ENCODE measurements at places on chromosomes 3 and 15.

GRCh38 chr15:101566748-101567488, 77.4 kb upstream of the PCSK6 start:
- no peak for DNase-seq

- DNase-seq, result no peak
Measured at GRCh38 chr3:13578251-13578650, 29.3 kb downstream of the FBLN2 start.

DNA sequence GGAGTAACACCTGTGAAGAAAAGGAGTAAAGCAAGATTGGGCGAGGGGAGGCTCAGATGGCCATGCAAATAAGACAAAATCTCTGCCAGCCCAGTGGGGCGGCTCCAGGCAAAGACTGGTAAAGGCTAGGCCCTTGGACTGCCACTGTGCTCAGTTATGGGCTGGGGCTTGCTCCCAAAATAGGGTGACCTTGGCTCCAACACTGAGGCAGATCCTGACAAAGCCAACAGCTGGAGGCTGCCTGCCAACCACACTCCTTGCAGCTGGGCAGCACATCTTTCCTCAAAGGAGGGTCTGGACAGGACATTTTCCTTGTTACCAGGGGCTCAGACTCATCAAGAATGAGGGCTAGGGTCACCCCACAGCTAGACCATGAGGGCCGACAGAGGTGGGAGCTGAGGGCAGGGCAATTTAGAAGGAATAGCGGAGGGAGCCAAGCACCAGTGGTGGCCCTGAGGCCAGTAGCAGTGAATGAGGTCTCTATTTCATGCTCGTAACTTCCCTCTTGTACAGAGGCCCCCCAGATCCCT, 86.1 kb downstream of the CHRD start:
- DNase-seq, result no peak

DNA sequence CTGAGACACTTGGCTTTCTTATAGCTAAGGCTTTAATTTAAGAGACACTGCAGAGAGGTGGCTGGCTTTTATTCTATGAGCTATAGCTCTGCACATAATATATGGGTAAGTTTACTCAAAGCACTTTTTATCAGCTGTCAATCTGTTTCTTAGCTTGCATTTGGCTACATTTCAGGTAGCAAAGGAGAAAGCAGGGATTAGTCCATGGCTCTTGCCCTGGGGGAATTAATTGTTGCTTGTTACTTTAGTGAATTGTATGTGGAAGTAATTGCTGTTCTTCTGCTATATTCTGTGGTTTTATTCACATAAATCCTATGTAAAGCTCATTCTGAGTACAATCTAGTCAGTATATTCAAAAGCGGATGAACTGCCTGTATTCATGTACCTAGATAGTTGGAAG, 14.4 kb upstream of the CCDC39 start:
- DNase-seq, result no peak

- DNase-seq, result no peak
Measured at GRCh38 chr3:89522155-89522554, 414.7 kb downstream of the EPHA3 start.

GRCh38 chr3:132033471-132033870, 1.3 kb downstream of the CPNE4 start:
- DNase-seq, result no peak

DNA sequence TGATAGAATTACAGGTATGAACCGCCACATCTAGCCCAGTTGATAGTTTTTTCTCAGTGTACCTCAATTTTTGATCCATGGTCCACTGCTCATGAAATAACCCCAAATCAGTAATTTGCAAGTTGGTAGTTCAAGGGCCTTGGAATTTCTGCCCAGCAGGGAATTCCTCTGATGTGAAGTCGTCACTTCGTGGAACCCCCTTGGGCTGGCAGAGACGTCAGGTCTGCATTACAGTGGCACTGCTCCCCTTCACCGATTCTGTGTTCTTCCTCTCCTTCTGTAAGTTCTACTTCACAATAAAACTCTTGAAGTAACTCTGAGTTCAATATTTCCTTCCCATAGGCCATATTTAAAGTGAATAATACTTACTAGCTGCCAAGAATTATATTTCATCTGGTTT, 881.0 kb downstream of the OTOL1 start:
- no peak for DNase-seq

GRCh38 chr15:74036271-74037170, 42.0 kb downstream of the PML start:
- no peak for DNase-seq

All from germinal center (tissue), 1 donor.